ENCODE measurements at places on chromosomes 7 and 10.

DNA sequence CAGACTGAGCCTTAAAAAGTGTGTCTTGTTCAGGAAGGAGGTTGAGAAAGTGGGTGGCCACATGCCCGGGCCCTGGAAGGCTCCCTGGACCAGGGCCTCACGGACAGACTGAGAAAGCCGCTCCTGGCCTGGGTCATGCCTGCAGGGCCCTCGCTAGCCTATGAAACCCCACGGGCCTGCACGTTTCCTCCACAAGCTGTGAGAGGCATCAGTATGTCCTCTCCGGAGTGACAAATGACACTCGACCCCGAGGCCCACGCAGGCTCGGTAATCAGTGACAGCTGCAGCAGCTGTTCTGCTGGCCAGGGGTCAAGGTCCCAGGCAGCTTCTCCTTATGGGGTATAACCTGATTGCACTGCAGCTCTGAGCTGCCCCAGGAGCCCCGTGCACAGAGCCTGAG, 47.6 kb downstream of the ASB13 start:
- DNase-seq: no peak

DNA sequence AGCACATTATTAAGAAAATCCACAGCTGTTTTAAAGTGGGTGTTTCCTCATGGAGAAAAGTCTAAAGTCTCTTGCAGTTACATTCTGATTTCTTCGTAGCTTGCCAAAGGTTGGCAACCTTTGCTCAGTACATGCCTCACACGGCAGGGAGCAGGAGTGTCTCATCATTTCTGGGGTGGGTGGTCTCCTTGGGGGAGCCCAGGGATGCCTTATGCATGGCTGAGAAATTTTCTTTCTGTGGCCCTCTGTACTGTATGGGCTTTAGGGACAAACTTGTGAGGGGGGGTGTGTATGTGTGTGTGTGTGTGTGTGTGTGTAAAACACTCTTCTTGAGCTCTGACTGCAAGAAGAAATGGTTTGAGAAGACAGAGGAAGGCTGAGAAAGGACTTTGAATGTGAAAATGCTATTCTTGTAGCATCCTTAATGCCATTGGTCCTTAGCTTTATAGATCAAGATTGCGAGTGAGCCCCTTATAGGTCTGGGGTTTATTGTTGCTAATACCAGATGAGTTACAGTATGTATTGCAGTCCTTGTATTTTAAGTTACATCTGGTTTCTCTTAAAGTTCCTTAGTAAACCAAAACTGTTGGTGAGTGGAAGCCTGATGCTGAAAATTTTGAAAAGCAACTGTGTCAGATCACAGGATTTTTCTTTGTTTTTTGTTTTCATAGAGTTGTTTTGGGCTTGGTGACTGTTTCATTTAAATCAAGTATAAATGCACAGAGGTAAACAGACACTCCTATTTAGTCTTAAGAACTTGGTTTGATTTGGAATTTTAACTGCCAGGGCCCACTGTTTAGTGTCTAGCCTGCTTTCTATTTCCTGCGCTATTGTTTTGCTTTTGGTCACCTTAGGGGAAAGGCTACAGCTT, 242.0 kb downstream of the BICC1 start:
- no peak for DNase-seq

GRCh38 chr7:156527458-156527890, 113.1 kb upstream of the RNF32 start:
- no peak for DNase-seq

DNA sequence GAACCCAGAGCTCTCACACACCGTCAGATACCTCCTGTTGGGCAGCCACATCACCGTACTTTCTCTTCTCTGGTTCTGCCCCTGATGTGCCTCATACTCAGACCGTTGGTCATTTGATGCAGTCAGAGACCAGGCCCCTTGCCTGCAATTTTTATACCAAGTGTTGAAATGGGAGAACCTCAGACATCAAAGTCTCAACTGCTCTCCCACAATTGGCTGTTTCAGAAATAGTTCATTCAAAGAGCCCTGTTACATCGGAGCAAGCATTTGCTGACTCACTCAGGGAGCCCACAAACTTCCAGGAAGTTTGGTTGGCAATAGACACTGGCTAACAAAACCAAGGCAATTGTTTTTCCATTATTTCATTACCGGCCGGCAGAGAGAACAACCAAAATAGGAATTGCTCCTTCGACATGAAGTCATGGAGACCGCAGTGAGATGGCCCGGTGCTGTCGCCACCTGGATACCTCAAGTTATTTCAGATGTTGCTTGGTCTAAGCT, 33.5 kb upstream of the ADAM12 start:
- DNase-seq: no peak

DNA sequence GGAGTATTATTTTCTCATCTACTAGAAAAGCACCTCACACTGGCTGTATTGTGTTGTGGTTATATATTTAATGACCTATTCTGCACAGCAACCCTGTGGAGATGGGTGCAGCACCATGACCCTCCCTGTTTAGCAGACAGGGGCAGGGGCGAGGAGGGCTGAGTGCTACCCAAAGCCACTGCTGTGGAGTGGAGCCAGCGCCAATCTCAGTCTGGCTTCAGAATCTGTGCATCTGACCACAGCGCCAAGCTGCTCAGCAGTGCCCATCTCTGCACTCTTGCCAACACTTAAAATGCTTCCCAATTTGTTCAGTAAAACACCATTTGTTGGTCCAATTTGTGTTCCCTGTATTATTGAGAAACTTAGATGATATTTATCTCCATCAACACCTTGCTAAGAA, 239.1 kb downstream of the ZMYND11 start:
- no peak for DNase-seq

DNA sequence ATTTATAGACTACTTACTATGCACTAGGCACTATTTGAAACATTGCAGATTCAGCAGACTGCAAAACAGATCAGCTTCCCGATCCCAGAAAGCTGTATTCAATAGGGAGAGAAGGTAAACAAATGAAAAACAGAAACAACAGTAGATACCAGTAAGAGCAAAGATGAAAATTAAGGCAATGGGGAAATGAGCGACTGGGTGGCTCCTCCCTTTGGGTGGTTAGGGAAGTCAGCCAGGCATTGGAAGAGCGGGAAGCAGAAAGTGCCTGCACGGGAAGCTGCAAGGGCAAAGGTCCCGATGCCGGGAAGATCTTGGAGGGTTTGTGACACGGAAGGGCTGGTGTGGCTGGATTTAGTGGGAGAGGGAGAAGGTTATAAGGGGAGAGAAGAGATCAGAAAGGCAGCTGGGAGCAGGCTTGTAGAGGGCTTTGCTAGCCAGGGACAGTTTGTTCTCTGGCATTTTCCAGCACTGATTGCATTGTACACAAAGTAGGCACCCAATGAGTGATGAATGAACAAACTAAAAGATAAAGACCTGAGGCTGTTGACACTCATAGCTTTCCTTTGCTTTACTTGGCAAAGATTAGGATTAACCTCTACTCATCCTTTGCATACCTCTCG, 67.8 kb downstream of the NAMPT start:
- no peak for DNase-seq

- DNase-seq: no peak
Measured at GRCh38 chr10:99941942-99942820, 67.6 kb downstream of the DNMBP start.

All from stimulated activated CD4-positive, alpha-beta T cell treated with anti-CD3 and anti-CD28 coated beads, Interleukin-4, amount 100 ng/mL, for 48 hours (primary cell).